ENCODE measurements at places on chromosomes 12 and 14.

DNA sequence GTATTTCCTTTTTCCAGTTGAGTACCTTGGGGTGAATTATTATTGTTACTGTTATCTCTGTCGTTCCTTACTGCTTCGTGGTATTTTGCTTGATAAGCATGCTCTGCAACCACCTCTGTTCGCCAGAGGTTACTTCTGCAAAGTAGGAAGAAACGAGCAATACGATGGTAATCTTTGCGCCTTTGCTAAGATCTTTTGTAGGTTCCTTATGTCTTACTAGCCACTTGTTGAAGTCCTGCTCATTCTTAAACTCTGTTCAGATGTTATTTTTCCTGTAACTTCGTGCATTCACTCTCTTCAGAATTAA is 729 bp upstream of the M6PR start:
- DNase-seq: no peak

- no peak for DNase-seq
Measured at GRCh38 chr12:59763835-59764234, 168.0 kb downstream of the SLC16A7 start.

- DNase-seq: peak; percentile 58
Measured at GRCh38 chr14:24274101-24274543, 2.7 kb upstream of the RABGGTA start.

DNA sequence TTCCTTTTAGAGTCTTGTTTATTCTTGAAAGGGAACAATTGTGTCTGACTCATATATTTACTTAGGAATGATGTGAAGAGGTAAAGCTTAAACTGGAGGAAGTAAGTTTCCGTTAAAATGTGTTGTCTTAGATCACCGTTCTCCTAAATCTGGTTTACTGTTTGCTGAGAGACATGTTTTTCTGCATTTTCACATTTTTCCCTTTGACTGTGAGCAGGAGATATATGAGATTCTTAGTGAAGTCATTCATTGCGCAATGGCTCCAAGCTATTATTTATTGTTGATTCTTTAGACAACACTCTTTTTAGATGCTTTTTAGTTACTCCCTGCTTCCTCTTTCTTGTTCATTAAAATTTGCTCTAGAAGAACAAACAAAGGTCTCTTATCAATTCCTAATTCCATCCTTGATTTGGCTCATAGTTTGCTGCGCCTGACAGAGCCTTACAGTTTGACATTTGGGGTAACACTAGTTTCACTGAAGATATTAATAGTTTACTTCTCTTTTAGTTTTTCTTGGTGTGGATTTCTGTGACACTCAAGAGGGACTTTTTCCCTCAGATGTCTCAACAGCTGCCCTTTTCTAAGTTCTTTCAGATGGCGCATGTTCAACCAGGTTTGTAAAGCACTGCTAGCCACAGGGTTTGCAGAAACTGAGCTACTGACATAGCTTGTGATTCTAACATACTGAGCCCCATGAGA is 11.4 kb downstream of the CLECL1 start:
- no peak for DNase-seq

DNA sequence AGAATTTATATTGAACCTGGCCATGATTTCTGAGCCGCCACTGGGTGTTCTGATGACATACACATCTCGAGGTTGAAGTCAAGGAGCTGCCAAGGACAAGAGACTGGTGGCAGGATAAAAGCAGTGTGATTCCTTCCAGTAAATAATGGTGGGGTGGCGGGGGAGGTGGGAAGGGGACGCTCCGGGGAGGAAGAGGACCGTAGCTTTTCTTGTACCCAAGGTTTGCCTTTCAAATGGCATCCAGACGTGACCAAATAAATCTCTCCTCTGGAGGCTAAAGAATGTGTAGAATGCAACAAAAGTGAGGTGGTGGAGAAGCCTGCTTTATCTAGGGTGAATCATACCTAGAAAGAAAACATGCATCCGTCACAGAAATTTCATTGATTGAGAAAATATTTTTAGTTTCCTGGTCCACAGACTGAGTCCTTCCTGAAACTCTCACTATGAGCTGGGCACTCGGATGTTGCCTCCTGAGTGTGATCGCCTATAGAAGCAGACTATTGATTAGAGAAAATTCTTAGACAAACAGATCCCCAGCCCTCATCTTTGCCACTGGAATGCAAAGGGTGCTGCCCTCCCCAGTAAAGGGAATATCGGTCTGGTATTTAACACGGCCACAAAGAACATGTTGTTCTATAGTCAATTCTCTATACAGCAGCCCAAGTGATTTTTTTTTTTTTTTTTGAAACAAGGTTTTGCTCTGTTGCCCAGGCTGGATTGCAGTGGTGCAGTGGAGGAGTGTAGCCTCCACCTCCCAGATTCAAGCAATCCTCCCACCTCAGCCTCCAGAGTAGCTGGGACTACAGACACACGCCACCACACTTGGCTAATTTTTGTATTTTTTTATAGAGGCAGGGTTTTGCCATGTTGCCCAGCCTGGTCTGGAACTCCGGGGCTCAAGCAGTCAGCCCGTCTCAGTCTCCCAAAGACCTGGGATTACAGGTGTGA is 112.1 kb downstream of the DPF3 start:
- DNase-seq: no peak

- no peak for DNase-seq
Measured at GRCh38 chr12:132453361-132454192, 36.4 kb upstream of the FBRSL1 start.

All from activated CD4-positive, alpha-beta T cell treated with anti-CD3 and anti-CD28 coated beads for 4 hours (primary cell).